ENCODE measurements at places on chromosomes 1 and 21.

GRCh38 chr1:186757851-186758250 is 70.9 kb upstream of the PLA2G4A start:
- DNase-seq = no peak

DNA sequence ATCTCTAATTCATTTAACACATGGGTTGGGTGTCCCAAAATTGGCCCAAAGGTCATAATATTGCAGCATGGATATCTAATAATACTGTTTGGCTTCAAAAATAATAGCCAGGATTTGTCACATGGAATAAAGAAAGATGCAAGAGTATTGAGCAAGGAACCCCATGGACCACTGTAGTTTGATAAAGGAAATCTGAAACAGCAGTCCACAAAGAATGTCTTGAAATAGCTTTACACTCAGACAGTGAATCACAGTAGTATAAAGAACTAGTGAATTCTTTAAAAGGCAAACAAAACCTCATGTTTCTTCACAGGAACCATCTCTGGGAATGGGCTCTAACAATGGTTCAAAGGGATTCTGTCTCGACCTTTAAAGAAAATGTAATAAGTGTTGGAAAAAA is 576.1 kb upstream of the ZRANB2 start:
- no peak for DNase-seq

GRCh38 chr1:235504122-235504493 is at the start of gene B3GALNT2:
Gene B3GALNT2, minus strand, starts transcription at chr1:235504452. Its CDS starts 200 bp downstream, at chr1:235504252.
- no peak for DNase-seq

DNA sequence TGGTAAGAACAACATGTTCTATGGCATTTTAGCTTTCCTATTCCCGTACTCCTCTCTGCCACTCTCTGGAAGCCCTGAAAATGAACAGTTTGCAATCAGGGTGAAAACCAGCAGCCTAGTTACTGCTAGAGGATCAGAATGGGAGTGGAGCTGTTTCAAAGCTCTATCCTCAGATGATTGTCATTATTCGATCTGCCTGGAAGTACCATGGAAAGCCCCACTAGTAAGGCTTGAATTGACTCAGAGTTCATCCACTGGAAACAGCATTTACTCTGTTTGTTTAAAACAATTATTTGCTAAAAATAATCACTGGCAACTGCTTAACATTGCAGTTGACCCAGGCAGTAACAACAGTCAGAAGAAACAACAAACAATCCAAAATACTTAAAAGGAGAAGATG is 91.2 kb downstream of the USH2A start:
- no peak for DNase-seq

DNA sequence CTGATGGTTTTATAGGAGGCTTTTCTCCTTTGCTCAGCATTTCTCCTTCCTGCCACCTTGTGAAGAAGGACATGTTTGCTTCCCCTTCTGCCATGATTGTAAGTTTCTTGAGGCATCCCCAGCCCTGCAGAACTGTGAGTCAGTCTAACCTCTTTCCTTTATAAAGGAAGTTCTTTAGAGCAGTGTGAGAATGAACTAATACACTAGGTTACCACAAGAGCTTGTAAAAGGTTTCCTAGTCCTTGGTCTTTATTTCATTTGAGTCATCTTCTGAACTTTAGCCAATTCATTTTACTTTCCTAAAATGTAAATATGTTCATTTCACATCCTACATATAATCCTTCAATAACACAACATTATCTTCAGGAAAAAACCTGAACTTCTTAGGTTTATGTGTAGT is 365.3 kb downstream of the HHIPL2 start:
- DNase-seq = no peak

GRCh38 chr1:78843111-78843510 is 163.4 kb downstream of the ADGRL4 start:
- DNase-seq = no peak

GRCh38 chr1:115364780-115365155 is 26.7 kb upstream of the NGF start:
- no peak for DNase-seq

DNA sequence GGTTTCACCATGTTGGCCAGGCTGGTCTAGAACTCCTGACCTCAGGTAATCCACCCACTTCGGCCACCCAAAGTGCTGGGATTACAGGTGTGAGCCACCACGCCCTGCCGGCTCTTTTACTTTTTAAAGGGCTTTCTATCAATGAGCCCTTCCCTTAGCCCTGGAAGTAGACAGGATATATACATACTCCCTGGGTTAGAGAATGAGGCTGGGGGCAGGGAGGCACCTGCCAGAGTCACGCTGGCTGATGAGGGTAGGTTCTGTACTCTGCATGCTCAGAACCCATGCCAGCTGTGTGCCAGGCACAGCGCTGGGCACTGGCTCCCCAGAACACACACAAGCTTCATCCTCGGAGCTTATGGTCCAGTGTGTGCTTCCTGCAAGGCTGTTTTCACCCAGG is 113.6 kb upstream of the IPO9 start:
- no peak for DNase-seq

- no peak for DNase-seq
Observed at GRCh38 chr1:34113362-34113761, 51.7 kb downstream of the CSMD2 start.

DNA sequence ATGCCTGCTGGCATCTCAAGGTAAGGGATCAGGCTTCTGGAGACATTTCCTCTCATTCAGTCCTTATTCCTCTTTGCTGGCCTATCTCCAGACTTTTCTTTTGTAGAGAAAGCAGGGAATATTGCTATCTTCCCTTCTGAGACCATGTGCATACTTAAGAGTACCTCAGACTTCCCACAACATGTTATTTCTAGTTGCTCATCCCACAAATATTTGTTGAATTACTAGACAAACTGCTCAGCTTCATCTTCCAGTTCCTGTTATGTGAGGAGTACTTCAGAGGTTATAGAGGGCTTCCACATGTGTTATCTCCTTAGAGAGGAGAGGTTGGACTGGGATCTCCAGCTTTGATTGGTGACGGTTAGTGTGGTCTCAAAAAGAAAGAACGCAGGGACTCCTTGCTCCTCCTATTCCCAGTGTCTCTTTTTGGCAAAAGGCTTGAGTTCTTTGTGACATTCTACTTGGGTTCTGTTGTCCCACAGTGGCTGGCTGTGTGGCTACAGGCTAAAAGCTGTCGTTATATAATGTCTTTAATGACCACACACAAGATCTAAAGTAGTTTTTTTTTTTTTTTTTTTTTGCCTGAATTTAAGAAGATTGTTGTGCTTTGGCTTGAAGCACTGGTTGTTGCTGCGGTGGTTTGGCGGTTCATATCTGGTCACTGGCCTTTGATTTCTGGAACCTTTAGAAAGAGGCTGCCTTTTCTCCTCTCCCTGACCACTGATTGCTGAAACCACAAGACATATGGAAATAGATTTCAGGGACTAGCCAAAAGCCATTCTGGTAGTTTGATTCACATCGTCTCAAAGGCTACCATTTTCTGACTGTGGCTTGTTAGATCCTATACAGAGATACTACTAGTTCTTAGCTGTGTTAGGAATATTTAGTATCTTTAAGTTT is 78.7 kb downstream of the FGGY start:
- DNase-seq = no peak

DNA sequence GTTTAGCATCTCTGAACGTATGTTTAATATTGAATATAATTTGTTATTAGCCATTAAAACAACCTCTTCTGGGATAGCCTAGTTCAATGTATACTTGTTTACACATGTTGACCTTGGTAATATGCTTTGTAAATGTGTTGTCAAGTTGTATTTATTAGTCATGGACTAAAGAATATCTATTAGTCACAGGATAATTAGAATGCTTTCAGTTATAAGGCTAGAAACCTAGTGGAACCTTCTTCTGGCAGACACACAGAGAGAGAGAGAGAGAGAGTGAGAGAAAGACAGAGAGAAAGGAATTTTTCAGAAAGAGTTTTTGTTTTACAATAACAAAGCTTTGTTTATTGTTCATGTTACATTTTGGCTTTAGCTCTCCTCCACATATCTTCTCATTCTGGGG is 181.1 kb upstream of the APP start:
- no peak for DNase-seq

DNA sequence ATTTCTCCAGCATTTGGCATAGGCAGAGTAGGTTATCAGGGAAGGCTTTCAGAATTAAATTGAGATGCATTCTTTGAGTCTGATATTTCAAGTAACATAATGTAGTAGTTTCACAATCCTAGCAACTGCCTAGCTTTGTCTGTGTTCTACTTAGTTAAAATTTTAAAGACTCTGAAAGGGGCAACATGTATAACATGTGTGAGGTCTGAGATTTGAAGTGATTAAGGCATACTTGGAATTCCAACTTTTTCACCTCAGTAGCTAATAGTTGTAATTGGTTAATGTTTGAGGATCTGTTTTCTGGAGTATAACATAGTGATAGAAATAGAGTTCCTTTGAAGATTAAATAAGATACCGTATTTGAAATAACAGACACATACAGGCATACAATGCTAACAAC is 335.2 kb upstream of the BEND5 start:
- DNase-seq = no peak

- DNase-seq = no peak
Observed at GRCh38 chr1:45067806-45068205, 55.8 kb downstream of the UROD start.

DNA sequence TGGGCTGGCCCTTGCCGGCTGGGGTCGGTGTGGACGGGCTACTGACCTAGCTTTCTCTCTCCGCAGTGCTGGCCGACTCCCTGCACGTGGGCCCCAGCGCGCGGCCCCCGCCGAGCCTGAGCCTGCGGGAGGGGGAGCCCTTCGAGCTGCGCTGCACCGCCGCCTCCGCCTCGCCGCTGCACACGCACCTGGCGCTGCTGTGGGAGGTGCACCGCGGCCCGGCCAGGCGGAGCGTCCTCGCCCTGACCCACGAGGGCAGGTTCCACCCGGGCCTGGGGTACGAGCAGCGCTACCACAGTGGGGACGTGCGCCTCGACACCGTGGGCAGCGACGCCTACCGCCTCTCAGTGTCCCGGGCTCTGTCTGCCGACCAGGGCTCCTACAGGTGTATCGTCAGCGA is 34.9 kb downstream of the PTGFRN start:
- DNase-seq = no peak

DNA sequence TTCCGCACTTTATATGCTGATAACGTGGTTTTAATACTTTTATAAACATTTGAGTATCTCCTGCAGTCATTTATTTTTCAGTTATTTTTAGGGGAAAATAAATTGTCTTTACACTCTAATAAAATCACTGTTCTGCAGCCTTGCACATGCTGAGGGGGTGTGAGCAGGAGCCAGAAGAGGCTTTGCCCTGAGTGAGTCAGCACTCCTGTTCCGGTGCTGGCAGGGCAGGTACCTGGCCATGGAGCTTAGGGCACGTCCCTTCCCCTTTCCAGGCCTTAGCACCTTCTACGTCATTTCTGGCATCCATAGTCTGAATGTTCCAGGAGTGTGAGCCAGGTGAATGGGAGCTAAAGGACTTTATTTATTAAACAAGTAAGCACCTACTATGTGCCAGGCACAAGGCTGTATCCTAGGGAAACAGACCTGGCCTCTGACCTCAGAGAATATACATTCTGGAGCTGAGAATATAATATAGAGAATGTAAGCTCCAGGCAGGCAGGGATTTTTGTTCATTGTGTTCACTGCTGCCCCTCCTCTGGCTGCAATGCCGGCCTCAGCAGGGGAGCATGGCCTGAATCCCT is 402.9 kb downstream of the PTPRU start:
- no peak for DNase-seq

DNA sequence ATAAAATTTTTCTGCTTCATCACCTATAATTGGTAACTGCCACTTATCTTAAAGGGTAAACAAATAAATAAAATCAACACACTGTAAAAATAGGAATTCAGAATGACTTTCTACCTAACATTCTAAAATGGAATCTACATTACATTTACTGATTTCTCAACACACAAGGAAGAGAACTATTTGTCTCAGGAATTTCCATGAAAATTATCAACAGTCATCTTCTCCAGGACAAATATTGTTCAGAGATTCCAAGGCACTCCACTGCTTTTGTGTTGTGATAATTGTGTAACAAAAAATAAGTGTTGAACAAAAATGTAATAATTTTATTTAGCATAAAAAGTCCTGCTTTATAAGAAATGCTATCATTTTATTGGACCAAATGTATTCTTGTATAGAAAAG is 7.3 kb downstream of the ODF2L start:
- no peak for DNase-seq
